SK-N-MC (cell line): ENCODE measurements at places on chromosomes 6 and 20.

DNA sequence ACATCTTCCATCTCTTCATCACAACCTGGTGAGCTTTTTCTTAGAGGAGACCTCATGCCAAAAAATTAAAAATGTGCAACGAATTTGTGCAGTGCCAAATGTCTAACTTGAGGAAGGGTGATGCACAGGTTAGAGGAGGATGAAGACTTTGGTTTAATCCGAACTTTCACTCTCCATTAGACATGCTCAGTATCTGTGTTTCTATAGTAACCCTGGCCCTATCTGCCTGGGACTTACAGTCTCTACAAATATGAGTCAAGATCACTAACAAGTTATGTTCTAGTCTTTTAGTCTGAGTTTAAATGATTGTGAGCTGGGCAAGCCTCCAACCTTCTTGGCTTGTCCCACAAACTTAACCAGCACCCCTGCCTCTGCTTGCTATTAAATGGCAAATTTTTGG lies 377.0 kb downstream of the BMP2 start:
- no peak for DNase-seq

GRCh38 chr6:118788702-118789101 lies 105.2 kb upstream of the ASF1A start:
- no peak for DNase-seq

- no peak for DNase-seq
These were observed 10.2 kb downstream of the LAMA4 start for GRCh38 chr6:112243861-112244827.

DNA sequence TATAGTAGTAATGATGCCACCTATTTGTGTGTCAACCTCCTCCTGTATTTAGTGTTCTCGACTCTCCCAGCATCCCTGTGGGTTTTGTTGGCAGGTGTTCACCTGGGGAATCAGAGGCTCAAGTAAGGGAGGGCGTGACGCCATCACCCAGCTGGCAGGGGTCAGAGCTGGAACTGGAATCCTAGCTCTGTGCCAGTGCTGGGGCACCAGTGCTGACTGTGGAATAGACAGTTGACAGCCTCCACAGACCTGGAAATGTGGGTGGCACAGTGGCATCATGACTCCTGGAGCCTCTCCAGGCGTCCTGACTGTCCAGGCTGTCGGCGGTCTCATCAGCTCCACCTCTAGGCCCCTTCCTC lies 102.8 kb downstream of the SYCP2 start:
- DNase-seq = no peak

DNA sequence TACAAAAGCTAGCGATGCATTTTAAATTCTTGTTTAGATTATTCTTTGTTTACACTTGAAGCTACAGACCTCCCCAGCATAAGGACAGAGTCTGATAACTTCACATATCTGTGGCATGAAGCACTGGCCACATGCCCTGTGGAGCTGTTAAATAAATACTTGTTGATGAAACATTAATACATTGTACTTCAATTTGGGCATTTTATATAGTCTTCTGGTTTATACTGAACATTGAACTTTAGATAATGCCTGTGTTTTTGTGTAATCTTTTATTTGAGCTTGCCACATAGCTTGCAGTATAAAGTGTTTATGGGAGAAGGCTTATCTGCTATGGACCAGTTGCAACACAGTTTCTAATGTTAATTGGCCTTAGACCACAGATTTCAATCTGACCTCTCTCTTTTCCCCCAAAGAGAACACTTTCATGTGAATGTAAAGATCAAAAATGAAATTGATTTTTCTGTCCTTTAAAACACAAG lies 48.2 kb downstream of the FRK start:
- DNase-seq = no peak

DNA sequence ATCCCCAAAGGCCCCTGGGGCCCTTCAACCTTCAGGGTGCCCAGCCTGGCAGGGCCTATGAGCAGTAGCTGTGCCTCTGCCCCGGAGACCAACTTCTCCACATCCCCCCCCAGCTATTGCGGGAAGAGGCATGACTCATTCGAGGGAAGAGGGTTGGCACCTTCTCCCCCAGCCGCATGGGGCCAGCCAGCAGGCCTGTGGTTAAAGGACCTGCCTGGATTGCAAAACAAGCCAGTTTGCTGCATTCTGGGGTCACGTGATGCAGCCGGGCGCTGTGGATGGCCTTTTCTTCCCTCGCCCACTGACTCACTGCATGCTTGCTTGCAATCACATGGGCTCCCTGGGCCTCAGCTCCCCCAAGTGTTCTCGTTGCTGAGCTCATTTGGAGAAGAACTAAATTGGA lies 182.5 kb downstream of the MAFB start:
- DNase-seq = peak; percentile 20

DNA sequence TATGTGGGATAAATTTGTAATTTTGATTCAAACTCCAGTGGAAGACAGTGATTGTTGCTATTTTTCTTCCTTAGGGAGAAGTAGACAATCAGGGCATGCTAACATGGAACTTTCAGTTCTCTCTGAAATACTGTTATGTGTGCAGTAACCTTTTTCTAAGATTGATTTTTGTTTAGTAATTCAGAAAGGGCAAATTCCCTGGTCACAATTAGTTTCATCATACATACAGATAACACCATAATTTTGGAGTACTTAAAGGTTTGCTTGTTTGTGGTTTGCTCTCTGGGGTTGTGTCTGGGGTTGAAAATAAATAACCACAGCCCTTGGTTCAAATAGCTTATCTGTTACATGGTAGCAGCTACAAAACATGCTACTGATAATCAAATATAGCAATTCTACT lies 34.4 kb downstream of the ADGRG6 start:
- DNase-seq = no peak

DNA sequence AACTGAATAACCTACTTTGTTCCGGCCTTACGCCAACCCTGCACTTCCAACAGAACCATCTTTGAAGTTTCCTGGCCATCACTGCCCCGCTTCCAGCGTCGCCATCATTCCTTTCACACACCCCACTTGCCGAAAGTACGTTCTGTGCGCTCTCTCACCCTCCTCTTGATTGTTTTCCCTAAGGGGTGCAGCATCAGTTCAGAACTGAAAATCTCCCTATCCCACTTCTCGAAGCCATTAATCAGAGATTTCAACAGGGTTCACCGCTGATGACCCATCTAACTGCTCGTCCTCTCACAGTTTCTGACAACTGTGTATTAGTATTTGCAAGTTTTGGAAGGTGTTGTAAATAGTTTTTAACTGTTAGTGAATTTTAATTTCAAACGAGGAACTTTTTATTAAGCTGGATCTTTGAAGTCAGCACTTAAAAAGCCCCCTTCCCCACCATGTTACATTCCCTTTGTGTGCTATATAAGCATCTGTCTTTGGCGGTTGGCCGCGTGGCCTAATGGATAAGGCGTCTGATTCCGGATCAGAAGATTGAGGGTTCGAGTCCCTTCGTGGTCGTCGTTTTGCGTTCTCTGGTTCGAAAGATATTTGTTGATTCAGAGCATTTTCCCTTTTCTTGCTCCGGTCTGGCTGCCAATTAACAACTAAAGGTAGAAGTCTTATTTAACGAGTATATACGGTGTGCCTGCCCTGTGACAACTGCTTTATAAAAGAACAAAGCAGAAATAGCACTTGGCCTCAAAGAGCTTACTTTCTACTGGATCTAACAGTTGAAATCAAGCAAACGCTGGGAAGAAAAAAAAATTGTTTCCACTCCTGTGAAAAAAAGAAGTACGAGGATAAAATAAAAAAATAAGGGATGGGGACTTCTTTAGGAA lies 42.6 kb downstream of the TRIM27 start:
- DNase-seq = no peak

GRCh38 chr20:20456741-20457140 lies 88.8 kb downstream of the INSM1 start:
- no peak for DNase-seq

GRCh38 chr6:21151530-21151929 lies 442.0 kb upstream of the SOX4 start:
- no peak for DNase-seq

DNA sequence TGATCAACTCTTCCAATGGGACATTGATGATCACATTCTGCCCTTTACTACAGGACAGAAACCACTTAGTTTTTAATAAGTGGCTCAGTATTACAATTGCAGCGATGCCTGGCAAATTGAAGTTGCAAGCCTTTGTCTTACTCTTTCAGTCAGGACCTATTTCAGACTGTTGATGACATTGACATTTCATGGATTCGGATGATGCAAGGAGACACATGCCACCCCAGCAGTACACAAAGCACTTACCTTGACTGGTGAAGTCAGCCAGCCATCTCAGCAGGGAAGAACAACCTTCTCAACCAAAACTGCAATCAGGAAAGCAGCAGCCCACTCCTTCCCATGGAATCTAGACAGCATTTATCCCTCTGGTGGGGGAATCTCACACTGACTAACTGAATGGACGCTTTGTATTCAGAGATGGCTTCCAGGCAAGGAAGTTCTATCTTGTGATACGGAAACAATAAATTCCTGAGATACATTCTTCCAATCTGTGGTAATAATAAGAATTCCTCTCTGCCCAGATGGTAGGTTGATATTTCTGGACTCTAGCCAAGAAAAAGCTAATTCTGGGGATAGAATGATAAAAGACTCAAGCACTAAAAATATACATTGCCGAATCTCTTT lies 24.8 kb downstream of the NFYA start:
- peak; percentile 66 for DNase-seq

- no peak for DNase-seq
These were observed 159.7 kb downstream of the GMDS start for GRCh38 chr6:2085657-2086056.

DNA sequence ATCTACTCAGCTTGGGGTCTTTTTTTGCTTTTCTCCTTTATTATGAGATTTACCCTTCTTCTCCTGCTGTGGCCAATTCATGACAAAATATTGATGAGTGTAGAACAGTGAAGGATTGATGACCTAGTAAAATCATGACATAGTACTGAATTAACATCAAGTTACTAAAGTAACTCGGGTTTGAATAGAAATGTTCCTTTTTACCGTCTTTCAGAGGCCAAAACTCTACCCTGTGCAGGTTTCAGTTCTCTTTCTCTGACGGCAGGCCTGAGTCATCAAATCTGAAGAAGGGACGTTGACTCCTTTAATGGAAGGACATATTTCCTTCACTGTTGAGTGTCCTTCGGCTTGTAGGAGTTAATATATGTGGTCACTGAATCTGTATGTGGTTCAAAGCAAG lies 80.7 kb downstream of the RREB1 start:
- DNase-seq = no peak

- DNase-seq = no peak
These were observed 21.4 kb downstream of the PYGB start for GRCh38 chr20:25269057-25269832.

GRCh38 chr6:135887069-135887468 lies 35.6 kb downstream of the PDE7B start:
- no peak for DNase-seq

DNA sequence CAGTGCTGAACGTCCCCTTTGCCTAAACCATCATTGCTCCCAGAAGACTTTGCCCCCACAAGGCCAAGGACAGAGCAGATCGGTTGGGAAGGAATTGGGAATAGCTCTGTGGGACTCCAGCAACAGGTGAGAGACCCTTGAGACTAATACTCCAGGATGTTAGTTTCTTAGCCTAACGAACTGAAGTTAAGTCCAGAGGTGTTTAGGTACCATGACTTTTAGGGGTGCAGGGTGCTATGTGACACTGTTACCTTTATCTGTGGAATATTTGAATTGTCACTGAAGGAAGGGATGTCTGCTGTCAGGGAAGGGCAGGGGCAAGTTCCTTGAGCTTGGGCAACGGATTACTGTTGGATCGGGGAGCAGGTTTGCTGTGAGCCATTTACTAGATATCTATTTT lies 1.9 kb downstream of the BLCAP start:
- DNase-seq = no peak
